BJ (cell line): ENCODE measurements at places on chromosomes 5 and 9.

GRCh38 chr5:156420665-156421064 is 93.7 kb downstream of the SGCD start:
- no peak for DNase-seq

- DNase-seq, result no peak
Observed at GRCh38 chr5:93055561-93055960, 525.5 kb downstream of the NR2F1-AS1 start.

DNA sequence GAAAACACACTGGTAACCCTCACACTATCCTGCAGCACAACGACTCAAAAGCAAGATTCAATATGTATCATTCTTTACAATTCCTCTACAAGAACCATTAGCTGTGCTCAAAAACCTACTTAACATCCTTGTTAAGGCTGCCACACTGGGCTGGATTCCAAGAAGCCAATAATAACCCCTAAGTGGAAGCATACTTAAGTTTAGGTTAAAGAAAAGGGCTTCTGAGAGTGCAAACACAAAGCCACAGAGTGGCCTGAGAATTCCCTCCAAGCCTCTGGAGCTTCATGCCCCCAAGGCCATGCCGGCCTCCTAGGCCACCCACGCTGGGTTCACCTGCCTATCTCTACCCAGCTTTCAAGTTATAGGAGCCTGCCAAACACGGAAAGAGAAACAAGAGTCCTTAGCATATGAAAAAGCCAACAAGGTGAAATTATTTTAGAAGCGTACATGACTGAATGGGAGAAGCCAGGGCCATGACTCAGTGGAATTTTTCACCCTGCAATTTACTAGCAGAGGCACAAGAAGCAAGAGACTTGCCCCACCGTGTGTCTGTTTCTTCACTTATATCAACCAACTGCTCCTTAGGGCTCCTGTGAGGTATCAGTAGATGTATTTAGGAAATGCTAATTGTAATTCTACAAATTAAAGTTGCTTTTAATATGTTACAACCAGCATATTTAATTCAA is 293.0 kb downstream of the SPOCK1 start:
- DNase-seq, result no peak

DNA sequence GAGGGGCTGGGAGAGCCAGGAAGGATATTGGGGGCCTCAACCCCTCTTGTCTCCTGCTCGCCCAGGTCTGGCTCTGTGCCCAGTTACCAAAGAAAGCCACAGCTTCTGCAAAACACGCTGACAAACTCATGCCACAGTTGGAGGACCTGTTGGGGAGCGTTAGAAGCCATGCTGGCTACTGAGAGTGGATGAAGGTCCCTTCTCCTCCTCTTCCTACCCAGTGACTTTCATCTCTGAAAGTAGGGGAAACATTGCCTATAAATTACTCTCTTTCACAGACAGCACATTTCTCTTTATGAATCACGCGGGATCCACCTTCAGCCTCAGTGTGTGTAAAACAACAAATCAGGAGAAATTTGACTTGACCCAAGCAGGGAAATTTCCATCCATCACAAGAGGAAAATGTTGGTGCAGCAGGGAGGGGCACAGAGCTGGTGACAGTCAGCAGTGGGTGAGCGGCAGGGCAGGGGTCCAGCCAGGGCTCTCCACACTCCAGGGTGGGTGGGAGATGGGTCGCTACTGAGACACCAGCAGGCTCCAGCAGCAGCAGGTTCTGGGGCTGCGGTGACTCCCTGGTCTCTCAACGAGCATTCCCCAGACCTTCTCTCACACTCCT is 181.9 kb downstream of the FGF18 start:
- no peak for DNase-seq

DNA sequence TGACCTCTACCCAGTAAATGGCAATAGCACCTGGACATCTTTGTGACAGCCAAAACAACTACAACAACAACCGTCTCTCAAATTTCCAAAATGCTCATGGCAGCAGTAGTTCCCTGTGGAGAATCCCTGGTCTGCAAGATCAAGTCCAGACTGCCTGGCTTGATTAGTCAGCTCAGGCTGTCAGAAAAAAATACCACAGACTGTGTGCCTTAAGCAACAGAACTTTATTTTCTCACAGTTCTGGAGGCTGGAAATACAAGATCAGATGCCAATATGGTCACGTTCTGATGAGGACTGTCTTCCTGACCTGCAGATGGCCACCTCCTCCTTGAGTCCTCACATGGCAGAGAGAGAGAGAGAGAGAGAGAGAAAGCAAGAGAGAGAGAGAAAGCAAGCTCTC is 52.3 kb upstream of the MOCS2 start:
- DNase-seq, result peak; percentile 8

GRCh38 chr5:148091991-148092964 is 28.5 kb downstream of the SPINK5 start:
- peak; percentile 6 for DNase-seq

DNA sequence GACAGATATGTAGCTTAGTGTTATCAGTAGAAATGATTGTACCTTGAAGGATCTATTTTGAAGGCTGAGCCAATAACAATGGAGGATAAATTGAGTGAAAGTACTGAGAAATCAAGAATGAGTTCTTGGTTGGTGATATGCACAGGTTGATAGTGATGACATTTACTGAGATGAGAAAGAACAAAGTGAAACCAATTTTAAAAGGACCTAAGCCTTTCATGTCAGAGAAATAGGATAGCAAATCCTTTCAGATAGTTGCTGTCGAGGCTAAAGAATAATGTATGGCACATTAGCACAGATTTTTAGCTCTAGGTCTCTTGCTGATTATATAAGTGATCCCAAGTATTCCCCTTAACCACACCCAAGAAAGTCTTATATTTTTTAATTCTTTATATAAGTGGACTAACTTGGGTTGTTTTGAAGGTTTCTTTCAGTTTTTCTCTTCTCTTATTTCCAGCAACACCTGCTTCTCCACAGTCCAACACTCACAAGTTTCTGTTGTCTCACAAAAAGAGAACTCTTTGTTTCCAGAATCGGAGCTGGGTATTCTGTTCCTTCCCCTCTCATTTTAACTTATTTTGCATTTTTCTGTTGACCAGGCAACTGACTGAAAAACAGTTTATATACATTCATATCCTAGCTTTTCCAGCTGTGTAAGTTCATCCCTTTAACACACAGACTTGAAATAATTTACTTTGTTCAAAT is 286.9 kb upstream of the ATP10B start:
- no peak for DNase-seq

GRCh38 chr5:94329115-94329514 is 289.3 kb downstream of the KIAA0825 start:
- no peak for DNase-seq

DNA sequence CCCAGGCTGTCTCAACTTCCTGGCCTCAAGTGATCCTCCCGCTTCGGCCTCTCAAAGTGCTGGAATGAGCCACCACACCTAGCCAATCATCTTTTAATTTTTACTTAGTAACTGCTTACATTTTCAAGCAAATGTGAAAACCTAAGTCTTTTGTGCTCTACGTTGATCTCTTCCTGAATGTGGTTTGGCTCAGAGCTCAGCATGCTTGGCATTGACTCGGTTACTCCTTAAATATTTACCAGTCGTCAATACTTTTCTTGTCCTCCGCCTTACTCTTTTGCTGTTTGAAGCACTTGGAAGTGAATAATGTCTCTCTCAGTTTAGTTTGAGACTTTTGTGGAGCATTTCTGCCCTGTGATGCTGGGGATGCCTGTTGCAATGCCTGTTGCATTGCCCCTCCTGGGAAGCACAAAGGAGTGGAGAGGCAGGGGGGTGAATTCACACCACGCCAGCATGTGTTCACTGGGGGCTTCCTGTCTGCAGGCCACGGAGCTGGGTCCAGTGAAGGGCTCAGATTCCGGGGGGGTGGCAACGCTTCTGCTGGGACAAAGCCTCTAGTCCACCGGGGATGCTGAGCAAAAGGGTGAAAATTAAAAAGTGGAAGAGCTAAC is 13.1 kb upstream of the TENT4A start:
- no peak for DNase-seq

GRCh38 chr5:167571824-167572223 is 719.6 kb upstream of the WWC1 start:
- DNase-seq, result no peak

GRCh38 chr5:111498346-111498745 is 14.0 kb downstream of the STARD4 start:
- DNase-seq, result no peak

GRCh38 chr5:93926831-93927620 is 185.6 kb upstream of the POU5F2 start:
- DNase-seq, result no peak

GRCh38 chr5:164672931-164673694 is 1167.7 kb downstream of the MAT2B start:
- DNase-seq, result no peak

DNA sequence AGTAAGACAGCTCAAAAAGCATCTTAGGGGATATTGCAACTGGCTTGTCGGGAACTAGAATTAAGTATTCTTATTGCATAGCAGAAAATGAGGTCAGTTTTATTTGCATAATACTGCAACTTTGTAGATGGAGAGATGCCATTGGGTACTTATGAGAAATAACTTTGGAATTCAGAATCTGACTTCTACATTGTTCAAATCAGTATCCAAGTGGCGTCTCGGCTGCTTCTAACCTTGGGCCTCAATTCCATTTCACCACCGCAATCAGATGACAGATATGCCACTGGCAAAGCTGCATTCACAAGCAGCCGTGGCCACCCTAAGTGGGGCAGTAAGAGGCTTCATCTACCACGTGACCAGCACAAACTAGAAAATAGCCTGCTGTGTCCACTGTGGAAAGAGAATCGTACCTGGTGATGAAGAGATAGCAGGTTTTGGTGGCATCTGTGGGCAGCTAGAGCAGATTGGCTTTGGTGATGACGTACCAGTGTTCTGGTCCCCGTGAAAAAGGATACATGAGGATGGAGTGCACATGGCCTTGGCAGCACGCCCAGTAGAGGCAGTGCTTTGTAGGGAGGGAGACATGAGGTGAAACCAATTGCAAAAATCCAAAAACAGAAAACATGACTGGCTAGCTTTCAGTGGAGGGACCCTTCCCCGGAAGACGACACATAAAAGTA is 116.6 kb downstream of the KLHL3 start:
- DNase-seq, result peak; percentile 78

- DNase-seq, result no peak
Observed at GRCh38 chr9:118954857-118955256, 414.4 kb downstream of the BRINP1 start.

GRCh38 chr5:110477911-110478310 is 248.6 kb downstream of the TMEM232 start:
- no peak for DNase-seq

DNA sequence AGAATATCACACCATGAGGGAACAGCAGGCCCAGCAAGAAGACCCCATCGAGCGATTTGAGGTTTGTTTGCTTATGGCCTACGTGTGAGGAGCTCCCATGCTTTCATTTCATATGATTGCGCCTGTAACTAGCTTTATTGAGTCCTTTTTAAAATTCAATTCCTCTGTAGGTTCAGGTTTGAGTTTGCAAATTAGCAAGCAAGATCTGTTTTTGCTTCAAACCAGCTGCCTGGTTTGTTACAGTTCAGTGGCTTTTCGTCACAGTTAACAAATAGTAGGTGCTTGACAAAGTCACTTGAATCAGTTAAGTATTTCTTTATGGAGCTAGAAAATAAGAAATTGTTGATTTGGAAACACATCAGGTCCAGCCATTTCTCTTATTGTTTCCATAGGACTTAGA is 56.3 kb downstream of the GPR21 start:
- DNase-seq, result no peak

- DNase-seq, result no peak
Observed at GRCh38 chr5:17276445-17276844, 59.0 kb downstream of the BASP1 start.

DNA sequence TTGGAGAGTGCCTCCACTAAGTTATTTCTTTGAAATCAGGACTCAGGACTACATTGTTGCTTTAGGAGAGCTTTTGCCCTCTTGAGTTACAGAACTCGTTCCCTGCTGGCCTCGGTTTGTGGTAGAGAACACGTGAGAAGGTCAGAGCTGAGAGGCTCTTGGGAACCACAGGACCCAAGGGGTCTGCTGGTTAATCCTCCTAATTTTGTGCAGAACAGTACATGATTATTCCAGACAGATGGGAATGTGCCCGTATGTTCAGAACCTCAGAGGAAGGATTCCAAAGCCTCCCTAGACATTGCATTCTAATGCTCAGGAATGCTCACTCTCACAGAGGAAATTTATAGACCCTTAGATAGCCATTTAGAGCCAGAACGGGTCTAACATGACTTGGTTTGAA is 25.2 kb upstream of the BASP1 start:
- no peak for DNase-seq

DNA sequence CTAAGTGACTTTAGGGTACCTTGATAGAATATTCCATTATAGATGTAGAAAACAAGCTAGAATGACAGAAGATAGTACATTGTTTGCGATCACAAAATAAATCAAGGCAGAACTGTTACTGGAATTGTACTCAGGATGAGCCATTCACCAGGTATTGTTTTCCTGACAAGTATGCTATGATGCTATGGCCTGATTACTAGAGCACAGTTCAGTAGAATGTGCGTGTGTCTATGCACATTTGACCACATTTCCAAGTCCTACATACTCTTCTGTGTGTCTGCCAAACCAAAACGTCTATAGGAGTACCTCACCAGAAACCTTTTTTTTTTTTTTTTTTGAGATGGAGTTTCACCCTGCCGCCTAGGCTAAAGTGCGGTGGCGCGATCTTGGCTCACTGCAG is 43.3 kb upstream of the CDC42SE2 start:
- no peak for DNase-seq

GRCh38 chr9:26210338-26210851 is 532.2 kb upstream of the TUSC1 start:
- peak; percentile 4 for DNase-seq

- no peak for DNase-seq
Observed at GRCh38 chr9:136533775-136534157, 12.1 kb downstream of the NOTCH1 start.

DNA sequence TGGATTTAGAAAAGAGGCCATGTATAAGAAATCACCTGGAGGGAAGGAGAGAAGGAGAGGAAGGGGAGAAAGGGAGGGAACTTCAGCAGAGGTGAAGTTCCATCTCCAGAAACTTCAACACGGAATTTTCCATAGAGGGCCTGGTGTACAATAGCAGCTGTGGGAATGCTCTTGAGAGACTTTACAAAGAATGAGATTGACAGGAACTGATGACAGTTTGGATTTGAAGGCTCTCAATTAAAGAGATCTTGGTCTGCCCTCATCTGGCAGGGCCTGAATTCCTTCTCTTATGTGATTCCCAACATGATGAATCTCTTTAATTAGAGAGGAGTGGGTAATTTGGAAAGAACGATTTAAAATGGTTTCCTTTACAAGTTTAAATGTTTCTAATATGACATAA is 143.5 kb downstream of the MLLT3 start:
- no peak for DNase-seq

GRCh38 chr9:133522073-133522910 is 2.5 kb downstream of the MYMK start:
- no peak for DNase-seq
